Cardiac fibroblast (primary cell): ENCODE measurements at places on chromosomes 2 and 18.

- no peak for DNase-seq
Measured at GRCh38 chr2:149739883-149740265, 152.3 kb upstream of the MMADHC start.

- no peak for DNase-seq
Measured at GRCh38 chr2:169540146-169540545, 30.6 kb downstream of the KLHL41 start.

DNA sequence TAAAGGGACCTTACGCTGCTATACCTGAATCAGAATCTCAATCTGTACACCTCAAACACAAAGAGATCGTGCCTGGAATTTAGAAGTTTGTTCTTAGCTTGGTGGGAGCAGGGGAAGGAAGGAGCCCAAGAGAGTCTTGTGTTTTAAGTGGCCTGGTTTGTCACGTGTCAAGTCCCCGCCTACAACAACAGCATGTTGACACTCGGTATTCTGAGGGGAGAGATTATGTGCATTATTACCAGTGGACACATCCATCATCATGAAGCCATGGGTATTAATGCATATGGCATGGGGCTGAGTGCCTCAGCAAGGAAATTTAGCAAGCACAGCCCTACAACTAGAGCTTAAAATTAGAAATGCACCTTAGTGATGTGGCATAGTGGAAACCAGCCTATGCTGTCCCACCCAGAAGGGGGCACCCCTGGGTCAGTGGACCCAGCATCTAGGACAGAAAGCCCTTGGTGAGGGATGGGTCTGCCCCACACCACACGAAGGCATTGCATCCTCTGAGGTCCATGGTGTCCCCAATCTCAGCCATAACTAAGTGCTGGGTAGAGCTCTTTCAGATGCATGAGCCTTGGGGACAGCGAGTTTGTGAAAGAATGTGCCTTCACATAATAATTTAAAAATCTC is 138.7 kb downstream of the MGAT5 start:
- DNase-seq = no peak

GRCh38 chr2:100653449-100654035 is 90.7 kb downstream of the PDCL3 start:
- no peak for DNase-seq

DNA sequence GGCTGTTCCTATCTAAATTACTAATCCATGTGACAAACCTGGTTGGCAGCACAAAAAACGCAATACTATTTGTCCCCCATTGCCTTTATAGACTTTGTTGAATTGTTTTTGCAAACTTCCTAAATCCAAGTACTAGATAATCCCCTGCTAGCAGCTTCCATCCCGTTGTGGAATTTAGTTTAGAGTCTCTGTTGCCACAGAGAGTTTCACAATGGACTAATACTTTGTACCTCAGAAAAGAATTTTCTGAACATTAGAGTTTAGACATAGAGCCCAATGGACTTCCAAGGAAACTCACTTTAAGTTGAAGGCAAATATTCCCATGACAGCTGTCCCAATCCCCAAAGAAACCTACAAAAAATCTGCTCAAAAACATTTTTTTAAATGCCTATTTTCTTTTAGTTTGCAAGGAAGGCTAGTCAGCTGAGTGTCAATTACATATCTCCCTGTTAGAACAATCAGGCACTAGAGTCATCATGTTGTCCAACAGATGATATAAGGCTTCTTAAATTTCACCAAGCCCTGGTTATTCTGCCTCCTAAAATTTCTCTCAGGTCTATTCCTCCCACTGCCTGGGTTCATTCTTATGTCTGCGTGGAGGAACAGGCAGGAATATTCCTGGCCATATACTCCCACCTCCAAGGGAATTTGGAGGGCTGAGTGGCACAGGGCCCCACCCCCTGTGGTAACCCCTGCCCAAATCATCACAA is 27.2 kb downstream of the RNF152 start:
- peak; percentile 26 for DNase-seq
